AG10803 (cell line): ENCODE measurements at places on chromosomes 2 and 18.

- DNase-seq: no peak
Measured at GRCh38 chr2:163595028-163595427, 140.8 kb downstream of the FIGN start.

GRCh38 chr2:105885456-105885855, 140.7 kb downstream of the NCK2 start:
- DNase-seq: no peak

DNA sequence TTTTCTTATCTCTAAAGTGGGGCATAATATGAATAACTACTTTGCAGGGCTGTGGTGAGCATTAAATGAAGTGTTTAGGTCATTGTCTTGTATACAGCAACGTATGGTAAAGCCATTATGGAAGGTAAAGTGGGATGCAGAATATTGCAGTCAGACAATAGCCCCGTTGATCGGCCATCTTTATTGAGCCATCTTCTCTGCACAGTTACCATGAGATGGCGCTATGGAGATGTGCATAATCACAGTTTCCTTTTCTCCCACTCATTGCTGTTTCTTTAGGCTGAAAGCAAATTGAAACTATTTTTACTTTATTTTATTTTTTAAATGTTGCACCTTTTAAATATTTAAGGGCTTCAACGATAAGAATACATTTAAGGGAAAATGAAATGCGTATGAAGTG, 108.9 kb downstream of the THSD7B start:
- peak; percentile 11 for DNase-seq

GRCh38 chr18:44709307-44710126, 28.8 kb downstream of the SETBP1 start:
- DNase-seq: no peak

GRCh38 chr2:200308546-200309295, 2.2 kb downstream of the SPATS2L start:
- peak; percentile 55 for DNase-seq

DNA sequence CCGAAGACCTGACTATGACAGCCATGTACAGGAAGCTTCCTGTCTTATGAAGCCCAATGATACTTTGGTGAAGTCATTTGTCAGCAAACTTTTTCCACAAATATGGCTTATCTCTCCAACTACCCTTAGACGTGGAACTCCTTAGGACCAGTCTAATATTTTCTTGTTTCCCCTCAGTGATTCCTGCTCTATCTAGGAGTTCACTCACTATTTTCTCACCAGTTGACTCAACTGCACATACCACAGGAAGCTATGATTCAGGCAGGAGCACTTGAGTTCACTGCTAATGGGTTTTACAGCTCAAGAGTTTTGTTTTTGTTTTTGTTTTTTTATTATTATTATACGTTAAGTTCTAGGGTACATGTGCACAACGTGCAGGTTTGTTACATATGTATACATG, 109.3 kb downstream of the ANTXR1 start:
- peak; percentile 69 for DNase-seq

GRCh38 chr2:170821531-170822289, 5.0 kb downstream of the GAD1 start:
- DNase-seq: no peak

DNA sequence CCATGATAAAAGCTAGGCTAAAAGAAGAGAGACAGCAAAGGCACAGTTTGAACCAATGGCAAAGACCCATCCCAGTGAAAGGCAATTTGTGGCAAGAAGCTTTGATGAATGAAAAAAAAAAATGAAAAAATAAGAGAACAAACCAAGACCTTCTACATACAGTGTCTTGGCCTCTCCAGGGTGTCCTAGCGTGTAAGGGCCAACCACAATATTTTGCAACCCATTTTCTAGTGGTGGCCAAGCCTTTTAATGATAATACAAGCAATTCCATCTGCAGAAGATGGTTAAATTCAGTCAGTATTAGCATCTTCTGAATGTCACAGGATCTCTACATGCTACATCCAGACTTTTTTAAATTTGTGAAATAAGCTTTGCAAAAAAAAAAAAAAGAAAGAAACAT, 270.4 kb downstream of the LRATD1 start:
- peak; percentile 0 for DNase-seq

- no peak for DNase-seq
Measured at GRCh38 chr2:44237221-44237620, 38.1 kb upstream of the SLC3A1 start.

GRCh38 chr18:12867441-12868123, 16.5 kb downstream of the PTPN2 start:
- DNase-seq: no peak

GRCh38 chr2:12882393-12882792, 165.7 kb downstream of the TRIB2 start:
- DNase-seq: no peak

DNA sequence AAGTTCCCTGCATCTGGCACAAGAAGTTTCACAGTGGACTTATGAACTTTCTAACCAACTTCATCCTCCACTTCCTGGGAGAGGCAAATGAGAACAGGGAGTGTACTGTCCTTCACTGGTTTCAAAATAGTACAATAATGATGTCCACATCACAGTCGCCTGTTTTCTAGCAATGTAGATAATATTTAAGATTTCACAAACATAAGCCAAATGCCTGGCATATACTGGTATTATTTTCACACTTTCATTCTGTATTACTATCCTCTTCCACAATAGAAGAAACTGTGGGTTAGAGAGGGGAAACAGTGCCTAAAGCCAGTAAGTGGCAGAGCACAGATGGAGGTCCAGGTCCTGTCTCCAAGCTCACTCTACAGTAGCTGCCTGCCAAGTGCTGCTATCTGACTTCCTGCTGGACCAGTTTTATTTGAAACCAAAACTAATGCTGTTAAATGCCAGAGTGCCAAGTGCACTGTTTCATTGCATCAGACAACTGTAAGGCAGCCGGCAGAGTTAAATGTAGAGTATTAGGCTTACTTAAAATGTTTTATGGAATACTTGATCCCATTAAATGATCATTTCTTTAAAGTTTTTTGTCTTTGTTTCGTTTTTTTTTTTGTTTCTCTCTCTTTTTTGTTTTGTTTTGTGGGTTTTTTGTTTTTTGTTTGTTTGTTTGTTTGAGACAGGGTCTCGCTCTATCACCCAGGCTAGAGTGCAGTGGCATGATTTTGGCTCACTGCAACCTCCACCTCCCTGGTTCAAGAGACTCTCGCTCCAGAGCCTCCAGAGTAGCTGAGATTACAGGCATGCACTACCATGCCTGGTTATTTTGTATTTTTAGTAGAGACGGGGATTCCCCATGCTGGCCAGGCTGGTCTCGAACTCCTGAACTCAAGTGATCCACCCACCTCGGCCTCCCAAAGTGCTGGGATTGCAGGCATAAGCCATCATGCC, 15.1 kb downstream of the COBLL1 start:
- peak; percentile 73 for DNase-seq

DNA sequence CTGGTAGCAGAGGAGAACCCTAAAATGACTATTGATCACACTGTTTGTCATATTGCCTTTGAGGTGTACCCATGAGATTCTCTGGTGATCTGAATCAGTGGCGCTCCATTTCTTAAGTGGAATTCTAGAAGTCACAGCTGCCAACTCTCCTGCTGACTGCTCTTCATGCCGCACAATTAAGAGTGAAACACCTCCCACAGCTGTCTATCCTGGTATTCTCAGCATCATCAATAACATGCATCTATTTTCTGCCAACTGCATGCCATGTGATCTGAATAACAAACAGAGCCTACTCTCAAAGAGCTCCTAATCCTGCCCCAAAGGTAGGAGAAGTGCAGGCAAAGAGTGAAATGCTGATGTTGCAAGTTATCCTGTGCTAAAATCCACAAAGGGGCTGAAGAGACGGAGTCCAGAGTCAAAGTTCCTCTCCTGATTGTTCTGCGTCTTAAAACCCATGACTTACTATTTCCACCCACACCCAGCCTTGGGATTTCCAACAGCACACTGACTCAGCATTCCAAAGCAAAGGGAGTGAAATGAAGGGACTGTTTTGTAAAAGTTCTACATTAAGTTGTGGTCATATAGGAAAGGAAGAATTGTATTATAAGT, 13.7 kb upstream of the DAPL1 start:
- peak; percentile 60 for DNase-seq

GRCh38 chr2:127233710-127234109, 13.6 kb upstream of the CYP27C1 start:
- DNase-seq: no peak

DNA sequence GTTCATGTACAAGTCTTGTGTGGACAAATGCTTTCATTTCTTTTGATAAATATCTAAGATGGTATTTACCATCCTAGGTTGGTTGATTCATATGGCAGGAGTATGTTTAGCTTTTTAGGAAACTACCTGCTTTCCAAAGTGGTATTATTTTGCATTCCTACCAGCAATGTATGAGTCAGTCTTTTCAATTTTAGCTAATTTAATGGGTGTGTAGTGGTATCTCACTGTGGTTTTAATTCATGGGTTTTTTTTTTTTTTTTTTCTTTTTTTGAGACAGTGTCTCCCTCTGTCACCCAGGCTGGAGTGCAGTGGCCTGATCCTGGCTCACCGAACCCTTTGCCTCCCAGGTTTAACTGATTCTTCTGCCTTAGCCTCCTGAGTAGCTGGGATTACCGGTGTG, 4.2 kb downstream of the ZNF512 start:
- no peak for DNase-seq

DNA sequence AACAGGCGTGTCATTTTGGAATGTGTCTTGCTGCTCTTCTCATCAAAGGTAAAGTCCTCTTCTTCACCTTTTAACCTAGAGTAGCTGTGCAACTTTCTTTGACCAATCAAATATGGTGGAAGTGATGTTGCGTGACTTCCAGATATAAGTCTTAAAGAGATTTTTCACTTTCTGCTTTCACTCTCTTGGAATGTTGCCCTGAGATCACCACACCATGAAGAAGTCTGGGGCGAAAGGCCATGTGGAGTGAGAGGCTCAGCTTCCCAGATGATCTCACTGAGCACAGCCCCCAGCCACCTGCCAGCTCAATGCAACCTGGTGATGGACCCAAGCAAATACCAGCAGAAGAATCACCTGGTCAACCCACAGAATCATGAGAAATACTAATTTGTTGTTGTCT, 7.1 kb upstream of the GALNT3 start:
- no peak for DNase-seq

GRCh38 chr2:64537991-64538390, 13.9 kb downstream of the AFTPH start:
- no peak for DNase-seq

DNA sequence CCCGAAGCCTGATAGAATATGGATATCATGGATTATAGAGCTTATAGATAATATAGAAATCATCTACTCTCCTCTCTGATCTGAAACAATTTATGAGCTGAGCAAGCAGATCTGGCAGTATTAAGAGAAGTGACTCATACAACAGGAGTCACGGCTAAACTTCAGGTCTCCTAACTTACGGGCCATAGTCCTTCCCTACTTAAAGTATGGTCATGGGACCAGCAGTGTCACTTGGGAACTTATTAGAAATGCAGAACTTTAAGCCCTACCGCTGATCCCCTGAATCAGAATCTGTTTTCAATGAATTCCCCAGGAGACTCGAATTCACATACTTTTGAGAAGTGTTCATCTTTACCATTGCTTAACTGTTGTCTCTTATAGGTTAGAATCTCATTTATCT, 195.7 kb upstream of the FANCL start:
- DNase-seq: no peak
